Cardiac septum (tissue), 1 donor: ENCODE measurements at places on chromosomes 3 and 15.

GRCh38 chr3:170425491-170426239 is 7.0 kb downstream of the CLDN11 start:
- no peak for DNase-seq

DNA sequence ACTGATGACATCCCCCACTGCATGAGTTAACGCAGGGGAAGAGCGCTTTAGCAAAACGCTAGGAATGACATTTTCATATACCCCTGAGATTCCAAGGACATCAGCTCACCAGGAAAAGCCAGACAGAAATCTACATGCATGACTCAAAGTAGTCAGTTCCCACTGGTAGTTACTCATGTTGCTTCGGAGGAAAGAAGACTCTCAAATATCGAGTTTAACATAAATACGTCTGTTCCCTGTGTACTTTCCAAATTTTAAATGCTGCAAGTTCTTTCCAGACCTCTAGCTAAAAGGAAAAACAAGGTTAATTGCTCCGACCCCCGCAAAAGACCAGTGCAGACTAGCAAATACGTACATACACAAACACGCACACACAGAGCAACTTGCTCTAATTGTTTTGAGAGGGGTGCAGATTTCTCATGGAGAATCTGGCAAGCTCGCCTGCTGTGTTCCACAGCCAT is 115.4 kb upstream of the PRICKLE2 start:
- DNase-seq: no peak

- DNase-seq: no peak
Measured at GRCh38 chr3:62718515-62719320, 156.5 kb downstream of the CADPS start.

DNA sequence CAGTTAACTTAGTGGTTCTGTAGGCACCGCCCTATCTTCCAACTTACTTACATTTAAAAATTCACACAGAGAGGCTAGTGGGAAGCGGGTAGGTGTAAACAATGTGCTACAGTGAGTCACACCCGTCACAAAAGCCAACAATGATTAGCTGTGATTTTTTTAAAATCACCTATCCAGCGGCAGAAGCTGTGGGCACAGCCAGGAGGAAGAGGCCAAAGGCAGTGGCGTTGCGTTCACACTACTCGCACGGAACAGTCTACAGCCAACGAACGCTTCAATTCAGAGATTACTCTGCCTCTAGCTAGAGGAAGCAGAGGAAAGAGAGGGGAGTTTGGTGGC is 2.5 kb upstream of the NLGN1 start:
- DNase-seq: no peak

- DNase-seq: no peak
Measured at GRCh38 chr3:116139641-116140040, 305.6 kb downstream of the LSAMP start.

DNA sequence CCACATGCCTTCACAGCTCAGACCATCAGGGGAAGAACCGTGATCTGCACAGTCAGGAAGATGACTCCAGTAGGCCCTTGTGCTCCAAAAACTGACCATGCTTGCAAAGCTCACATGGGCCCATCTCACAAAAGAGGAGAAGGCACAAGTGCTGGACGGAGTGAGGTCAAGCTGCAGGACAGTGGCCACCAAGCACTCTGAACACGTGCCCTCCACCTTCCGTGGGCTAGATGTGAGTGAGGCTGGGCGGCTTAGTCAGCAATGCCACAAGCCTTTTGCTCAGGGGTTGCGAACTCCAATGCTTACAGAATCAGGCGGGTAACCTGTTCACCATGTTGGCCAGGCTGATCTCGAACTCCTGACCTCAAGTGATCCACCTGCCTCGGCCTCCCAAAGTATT is 70.9 kb downstream of the SCN5A start:
- peak; percentile 63 for DNase-seq

GRCh38 chr3:149203758-149204157 is 17.9 kb downstream of the CP start:
- no peak for DNase-seq

DNA sequence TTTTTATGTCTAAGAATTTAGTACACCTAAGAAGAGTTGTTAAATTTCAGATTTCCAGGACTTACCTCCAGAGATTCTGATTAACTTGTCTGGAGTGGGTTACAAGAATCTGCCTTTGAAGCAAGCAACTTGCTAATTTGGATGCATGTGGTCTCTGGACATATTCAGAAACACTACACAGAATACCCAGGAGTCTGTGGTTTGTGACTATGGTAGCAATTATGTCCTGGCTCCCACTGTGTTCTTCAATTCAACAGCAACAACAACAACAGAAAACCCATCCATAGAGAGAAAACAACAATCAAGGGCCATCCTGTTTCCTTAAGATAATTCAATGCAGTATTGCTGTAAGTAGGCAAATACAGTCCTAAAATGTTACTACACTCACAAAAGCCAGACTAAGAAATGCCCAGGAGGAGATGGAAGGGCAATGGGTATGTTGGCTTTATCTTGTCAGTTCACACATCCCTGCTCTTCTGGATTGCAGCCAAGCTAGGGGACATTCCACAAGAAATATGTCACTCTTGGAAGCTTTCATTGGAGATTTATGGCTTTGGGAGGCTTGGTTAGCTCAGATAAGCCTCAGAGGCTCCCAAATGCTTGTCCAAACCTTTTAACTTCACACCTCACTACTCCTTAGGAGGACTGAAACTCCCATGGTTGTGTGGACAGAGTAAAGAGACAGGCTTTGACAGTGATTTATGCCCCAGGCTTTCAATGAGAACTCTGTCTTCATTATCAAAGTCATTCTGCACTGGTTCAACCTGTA is 99.4 kb upstream of the MRPL3 start:
- no peak for DNase-seq

GRCh38 chr3:148175214-148175613 is 522.5 kb upstream of the AGTR1 start:
- no peak for DNase-seq

GRCh38 chr3:7779331-7779730 is 722.3 kb upstream of the LMCD1 start:
- DNase-seq: no peak

DNA sequence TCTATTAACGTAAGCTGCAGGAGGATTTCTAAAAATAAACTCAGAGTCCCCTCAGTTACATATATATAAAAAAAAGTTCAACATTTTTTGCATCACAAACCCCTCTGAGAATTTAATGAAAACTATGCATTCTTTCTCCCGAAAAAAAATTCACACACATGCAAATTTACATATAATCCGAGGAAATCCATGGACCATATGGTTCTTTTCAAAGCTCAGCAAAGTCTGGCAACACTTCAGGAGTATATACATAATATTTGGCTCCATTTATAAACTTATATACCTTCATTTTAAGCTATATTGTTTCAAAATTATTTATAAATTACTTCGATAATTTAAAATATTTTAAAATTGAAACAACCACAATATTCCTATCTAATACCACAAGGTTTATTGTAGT is 140.7 kb upstream of the PLXND1 start:
- no peak for DNase-seq

GRCh38 chr3:170751083-170751898 is 118.7 kb downstream of the RPL22L1 start:
- DNase-seq: no peak

GRCh38 chr3:169764312-169764881 is 463 bp downstream of the TERC start:
- DNase-seq: peak; percentile 87

- no peak for DNase-seq
Measured at GRCh38 chr3:34073111-34073510, 274.7 kb downstream of the PDCD6IP start.

DNA sequence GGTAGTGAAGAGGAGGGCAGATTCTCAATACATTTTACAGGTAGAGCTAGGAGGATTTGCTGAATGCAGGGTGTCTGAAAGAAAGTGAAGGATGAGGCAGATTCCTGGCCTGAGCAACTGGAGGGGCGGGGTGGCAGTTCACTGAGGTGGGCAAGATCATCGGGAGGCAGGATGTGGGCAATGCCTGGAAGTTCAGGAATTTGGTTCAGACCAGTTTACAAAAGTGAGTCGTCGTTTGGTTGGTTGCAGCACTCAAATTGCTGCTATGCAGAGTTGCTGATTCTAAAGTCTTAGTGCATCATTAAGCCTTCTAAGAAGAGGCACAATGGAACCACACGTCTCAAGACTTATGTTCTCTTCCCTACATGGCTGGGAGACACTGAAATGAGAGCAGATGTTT is 134.0 kb downstream of the MFSD1 start:
- DNase-seq: no peak

DNA sequence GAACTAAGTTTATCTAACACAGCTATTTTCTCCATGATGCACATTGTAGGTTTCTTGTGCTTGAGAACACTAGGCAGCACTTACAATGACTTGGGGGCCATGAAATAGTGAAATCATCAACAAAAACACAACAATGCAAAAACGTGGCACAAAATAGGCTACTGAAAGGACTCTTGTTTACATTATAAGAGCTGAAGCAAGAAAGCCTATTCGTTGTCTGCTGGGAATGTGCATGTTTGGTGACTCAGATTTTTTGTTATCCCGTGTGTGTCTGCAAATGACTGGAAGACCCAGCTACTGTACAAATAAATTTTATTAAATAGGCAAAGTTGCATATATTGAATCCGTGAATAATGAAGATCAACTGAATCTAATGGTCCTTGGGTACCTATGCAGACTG is 85.0 kb downstream of the TCF12 start:
- no peak for DNase-seq

GRCh38 chr3:120780977-120781376 is 38.4 kb downstream of the GTF2E1 start:
- no peak for DNase-seq
